ENCODE measurements at places on chromosomes 13 and 19.

DNA sequence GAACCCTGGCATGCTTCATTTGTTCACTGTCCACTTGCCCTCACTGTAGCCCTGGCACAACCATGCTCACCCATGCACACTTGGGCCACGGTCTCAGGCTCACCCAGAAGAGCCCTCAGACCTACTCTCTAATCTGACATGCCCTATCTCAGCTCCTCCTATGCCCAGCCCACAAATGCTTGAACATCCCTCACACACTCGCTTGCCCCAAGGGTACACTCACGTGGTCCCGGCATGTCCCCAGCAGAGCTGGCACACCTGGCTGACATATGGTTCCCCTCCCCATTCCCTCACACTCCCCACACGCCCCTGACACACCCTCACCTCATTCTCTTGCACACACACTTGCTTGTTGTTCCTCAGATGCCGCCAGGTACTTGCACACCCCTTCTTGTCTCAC lies 55.7 kb downstream of the MAP4K1 start:
- no peak for DNase-seq

DNA sequence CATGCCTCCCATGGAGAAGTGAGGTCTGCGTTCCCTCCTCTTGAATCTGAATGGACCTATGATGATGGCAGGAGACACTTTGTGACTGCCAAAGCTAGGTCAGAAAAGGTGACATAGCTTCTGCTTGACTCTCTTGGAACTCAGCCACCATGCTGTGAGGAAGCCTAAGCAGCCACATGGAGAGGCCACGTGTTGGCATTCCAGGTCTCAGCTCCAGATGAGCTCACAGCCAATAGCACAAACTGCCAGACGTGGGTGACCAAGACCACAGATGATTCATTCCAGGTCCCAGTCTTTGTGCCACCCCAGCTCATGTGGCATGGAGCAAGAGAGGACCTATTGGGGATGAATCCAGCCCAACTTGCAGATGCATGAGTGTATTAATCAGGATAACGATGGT lies 8.7 kb upstream of the GGACT start:
- DNase-seq = no peak

DNA sequence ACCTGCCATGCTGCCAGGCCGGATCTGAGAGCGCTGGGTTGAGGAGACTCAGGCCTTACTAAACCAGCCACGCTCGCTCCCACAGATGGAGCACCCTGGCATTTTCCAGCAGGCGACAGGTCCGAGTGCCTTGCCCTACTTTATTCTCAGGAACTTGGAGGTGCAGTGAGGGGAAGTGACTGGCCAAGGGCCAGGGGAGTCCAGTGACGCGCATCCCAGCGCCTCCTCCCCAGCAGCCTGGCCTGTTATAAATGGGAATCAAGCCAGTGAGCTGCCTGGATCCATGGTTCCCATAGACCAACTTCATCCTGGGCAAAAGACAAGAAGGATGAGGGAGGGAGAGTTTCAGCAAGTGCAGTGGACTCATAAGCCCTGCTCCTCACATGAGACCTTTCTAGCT lies 35.5 kb downstream of the TMED1 start:
- DNase-seq = no peak

- DNase-seq = no peak
These were observed 8.5 kb downstream of the UBA2 start for GRCh38 chr19:34436716-34437115.

DNA sequence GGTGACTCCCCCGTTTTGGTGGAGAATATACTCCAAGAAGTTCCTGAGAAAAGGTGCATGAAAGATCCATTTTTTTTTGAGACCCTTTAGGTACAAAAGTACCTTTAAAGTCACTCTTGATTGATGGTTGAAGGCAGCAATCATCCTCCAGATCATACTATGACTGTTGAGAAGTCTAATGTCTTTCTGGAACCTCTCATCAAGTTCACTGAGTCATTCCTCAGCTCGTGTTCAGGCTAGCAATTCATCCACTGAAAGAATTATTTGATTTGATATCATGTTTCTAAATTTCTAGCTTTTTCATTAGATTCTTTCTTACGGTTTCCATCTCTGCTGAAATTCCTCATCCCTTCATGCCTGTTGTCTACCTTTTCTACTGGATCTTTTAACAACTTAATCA lies 65.1 kb upstream of the GJB6 start:
- DNase-seq = no peak

GRCh38 chr19:43759515-43759914 lies 4.8 kb upstream of the SMG9 start:
- DNase-seq = no peak

- DNase-seq = peak; percentile 17
These were observed 802 bp downstream of the BCAM start for GRCh38 chr19:44809577-44810233.
